ENCODE measurements at places on chromosomes 16 and 17.

DNA sequence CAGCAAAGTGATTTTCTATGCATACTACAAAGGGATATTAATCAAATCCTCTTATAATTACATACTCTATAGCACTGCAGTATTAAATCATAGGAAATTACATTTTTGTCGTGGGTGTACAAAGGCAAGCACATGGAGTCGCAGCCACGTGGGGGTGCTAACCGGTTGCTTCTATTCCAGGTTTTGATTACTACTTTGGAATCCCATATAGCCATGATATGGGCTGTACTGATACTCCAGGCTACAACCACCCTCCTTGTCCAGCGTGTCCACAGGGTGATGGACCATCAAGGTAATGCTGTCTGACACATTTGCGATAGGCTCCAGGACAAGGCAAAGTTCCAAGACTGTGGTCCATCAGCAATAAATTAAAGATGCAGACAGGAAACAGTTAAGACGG is 60.1 kb downstream of the ARSG start:
- DNase-seq: no peak

DNA sequence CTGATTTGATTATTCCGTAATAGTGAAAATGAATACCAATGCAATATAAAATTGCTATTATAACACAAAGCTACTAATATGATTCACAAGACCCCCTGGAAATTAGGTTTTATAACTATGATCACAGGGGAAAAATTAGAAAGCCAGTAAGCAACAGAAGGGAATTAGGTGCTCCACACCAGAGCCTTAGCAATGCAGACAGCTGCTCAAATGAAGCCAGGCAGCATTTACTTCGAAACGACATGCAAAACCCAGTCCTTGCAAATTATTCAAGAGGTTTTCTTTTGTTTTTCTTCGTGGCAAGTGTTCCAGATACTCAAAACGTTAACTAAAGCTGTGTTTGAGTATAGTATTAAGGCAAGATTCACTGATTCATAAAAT is 47.9 kb downstream of the TOX3 start:
- DNase-seq: no peak

GRCh38 chr16:138049-138417 is 440 bp downstream of the NPRL3 start:
- DNase-seq: no peak

DNA sequence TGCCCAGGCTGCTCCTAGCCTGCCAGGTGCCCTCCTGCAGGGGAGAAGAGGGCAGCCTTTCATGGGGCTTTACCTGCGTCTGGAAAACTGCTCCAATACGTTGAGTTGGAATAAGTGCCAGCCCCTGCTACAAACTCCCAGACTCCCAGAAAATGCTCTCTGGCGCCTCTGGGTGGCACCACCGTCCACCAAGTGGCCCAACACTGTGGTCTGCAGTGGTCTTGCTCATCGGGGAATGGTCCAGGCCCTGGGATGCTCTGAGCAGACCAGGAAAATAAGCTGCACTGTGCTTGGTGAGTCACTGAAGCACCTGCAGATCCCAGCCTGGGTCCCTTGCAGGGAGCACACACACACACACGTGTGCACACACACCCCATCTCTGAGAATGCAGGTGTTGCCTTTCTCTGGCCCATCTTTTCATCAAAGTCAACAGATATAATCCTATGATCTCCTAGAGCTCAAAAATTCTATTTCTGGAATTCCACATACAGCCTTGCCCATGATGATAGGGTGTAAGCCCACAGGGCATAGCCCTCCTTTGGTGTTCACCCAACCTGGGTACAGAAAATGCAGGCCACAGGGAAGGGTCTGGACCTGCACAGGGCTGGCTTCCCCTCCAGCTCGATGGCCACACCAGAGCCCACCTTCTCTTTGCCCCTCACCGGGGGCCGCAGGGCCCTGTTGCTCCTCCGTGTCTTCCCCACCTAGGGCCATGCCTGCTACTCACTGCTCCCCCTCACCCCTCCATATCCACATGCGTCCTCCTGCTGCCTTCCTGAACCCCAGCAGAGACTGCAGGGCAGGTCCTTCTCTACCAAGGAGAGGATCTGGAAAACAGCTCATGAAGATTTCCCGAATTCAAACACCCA is 20.5 kb downstream of the CDIP1 start:
- no peak for DNase-seq
